ENCODE measurements at places on chromosomes 16 and 17.

- no peak for DNase-seq
These were observed 13.7 kb upstream of the NLRC3 start for GRCh38 chr16:3590736-3591435.

- DNase-seq = no peak
These were observed 22.5 kb downstream of the STAT5A start for GRCh38 chr17:42310787-42311215.

GRCh38 chr17:3688852-3689261 lies 7.1 kb downstream of the P2RX5 start:
- DNase-seq = no peak

DNA sequence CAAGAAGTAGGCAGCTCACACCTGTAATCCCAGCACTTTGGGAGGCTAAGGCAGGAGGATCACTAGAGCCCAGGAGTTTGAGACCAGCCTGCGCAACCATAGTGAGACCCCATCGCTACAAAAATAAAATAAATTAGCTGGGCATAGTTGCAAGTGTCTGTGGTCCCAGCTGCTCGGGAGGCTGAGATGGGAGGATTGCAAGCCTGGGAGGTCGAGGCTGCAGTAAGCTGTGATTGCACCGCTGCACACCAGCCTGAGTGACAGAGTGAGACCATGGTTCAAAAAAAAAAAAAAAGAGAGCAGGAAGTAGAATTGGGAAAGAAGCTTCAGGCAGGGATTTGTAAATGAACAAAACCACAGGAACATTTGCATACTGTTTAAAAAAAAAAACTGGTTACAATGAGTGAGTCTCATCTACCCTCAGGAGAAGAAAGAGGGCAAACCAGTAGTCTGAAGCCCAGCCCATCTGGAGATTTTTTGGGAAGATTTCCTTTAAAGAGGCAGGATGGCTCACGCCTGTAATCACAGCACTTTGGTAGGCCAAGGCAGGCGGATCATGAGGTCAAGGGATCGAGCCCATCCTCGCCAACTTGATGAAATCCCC lies 7.9 kb downstream of the MPV17L start:
- no peak for DNase-seq

DNA sequence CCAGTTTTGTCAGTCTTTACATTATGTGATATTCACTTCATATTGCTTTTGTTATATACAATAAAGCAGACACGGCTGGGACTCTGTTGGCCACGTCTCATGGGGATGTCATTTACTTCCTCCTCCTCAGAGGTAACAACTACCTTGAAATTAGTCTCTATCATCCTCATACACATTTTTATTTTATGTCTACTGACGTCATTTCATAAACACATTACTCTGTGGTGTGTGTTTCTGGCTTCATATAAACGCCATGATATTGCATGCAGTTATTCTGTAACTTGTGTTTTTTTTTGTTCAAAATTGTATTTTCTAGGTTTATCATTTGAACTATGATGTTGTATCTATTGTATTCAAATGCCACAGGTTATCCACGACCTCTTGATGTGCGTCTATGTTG lies 13.4 kb upstream of the IRF8 start:
- no peak for DNase-seq

DNA sequence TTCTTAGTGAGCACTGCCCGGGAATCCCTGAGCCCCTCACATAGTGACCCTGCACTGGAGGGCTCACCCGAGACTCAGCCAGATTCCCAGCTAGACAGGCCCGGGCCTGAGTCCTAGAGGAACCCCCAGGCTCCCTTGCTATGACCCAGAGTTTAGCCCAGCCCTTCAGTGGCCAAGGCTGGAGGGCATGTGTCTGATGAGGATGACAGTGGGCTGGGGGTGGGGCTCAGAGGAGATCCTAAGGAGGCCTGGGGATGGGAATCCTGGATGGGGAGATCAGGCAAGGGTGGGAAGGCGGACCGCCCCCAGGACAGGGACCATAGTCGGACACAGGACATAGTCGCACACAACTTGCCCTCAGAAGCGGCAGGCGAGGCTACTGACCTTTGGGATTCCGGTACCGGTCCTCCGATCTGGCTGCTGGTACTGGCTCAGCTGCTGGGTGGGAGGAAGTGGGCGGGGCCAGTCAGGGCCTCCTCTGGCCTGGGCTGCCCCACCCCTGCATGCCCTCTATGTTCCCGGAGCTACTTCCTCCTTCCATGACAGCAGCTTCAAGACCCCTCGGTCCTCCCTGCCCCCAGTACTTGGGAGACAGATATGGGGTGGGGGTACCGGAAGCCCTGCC lies 1.1 kb downstream of the CD79B start:
- peak; percentile 43 for DNase-seq

DNA sequence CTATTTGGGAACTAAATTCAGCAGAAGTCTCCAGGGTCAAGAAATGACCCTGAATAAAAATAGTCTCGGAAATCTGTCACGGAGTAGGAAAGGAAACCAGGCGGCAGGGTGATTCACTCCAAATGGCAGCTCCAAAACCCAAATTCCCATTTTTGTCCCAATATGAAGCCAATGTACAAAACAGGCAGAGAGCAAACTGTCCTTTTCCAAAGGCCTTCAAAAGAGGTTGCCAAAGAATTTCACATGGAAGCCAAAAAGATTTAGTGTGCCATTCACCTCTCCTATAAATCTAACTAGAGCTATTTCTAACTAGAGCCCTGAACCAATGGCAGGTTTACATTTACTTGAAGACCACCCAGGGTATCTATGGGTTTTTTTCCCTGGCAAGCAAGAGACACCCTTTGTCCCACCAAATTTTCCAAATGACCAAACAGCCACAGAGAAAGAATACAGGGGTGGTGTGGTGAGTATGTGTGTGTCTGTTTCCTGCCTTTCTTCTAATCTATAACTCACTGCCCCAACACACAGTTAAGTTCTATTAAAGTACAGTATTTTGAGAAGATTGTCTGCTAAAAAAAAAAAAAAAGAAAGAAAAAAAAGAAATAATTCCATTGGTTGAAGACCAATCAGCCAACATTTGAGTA lies 6.8 kb downstream of the MYO1D start:
- no peak for DNase-seq

DNA sequence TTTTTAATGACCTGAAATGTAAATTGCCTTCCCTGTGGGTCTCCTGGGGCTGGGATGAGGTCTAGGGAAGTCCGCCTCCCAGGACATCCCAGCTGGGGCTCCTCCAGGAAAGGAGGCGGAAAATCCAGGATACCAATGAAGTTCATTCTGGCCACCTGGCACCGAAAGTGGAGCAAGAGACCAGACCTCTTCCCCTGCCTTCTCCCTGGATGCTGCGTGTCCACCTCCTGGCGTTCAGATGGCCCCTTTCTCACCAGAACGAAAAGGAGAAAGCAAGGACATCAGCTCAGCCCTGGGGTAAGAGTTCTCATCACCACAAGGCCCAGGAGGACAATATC lies 20.4 kb downstream of the RBFOX3 start:
- no peak for DNase-seq

DNA sequence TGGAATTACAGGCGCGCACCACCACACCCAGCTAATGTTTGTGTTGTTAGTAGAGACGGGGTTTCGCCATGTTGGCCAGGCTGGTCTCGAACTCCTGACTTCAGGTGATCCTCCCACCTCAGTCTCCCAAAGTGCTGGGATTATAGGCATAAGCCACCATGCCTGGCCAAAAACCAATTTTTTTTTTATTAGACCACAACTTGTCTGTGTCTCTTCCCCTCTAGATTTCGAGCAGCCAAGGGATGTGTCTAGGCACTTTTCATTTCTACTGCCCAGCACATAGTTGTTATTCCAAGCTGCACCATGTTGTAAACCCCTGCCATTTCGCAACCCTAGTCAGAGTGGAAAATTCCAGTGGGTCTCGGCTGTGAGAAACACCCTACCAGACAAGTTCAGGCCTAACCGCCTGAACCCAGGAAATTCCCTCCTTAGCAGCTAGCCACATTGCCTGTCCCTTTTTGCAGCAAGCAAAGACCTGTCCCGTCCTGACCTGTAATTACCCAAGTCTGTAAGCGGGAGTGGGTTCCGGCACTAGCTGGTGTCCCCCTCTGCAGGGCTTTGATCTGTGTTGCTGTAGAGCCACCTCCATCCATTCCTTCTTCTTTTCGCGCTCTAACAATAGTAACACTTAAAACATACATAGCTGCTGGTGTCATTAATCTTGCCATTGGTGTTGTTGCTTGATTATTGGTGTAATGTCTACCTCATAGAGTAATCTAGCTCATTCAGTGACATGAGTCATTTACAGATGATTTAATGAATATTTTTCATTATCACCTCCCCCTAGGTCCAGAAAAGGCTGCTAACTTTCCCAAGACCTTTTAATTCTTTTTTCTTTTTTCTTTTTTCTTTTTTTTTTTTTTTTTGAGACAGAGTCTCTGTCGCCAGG lies 77.3 kb upstream of the ATF7IP2 start:
- no peak for DNase-seq

DNA sequence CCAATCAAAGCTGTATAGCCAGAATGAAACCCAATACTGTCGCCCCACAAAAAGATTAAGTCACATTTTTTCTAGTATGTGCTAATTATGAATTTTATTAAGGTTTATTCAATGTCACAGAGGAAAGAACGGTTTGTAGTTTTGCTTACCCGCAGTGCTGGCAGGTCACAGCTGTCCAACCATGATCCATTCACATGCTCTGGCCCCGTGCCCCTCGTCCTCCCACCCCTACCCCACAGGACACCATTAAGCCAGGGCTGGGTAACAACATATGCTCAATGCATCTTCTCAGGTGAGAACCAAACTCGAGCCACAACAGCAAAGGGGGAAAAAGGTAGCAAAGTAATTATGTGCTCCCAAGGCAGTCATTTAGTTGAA lies 589 bp upstream of the FBF1 start:
- no peak for DNase-seq

DNA sequence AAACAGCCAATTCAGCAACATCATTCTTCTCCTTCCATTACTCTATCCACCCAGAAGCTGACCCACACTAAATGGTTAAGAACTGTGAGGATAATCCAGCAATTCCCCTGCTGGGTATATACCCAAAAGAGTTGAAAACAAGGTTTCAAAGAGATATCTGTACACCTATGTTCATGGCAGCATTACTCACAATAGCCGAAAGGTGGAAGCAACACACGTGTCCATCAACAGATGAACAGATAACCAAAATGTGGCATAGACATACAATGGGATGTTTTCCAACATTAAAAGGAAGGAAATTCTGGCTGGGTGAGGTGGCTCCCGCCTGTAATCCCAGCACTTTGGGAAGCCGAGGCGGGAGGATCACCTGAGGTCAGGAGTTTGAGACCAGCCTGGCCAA lies 19.9 kb downstream of the MIS12 start:
- no peak for DNase-seq

DNA sequence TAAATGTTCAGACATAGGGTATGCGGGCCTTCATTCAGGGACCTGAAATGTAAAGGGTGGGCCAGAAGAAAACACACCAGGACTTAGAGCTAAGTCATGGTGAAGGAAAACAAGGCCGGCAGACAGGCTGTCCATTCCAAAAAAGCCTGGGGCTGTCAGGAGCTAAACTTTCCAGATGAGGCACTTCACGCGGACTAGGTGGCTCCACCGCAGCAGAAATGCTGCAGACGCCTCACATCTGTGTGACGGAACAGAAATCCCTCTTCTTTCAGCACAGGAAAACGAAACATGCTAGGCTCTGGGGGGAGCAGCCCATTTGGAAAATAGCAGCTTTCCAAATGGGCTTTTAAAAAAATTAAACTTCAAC lies 88.7 kb downstream of the HS3ST3A1 start:
- no peak for DNase-seq

DNA sequence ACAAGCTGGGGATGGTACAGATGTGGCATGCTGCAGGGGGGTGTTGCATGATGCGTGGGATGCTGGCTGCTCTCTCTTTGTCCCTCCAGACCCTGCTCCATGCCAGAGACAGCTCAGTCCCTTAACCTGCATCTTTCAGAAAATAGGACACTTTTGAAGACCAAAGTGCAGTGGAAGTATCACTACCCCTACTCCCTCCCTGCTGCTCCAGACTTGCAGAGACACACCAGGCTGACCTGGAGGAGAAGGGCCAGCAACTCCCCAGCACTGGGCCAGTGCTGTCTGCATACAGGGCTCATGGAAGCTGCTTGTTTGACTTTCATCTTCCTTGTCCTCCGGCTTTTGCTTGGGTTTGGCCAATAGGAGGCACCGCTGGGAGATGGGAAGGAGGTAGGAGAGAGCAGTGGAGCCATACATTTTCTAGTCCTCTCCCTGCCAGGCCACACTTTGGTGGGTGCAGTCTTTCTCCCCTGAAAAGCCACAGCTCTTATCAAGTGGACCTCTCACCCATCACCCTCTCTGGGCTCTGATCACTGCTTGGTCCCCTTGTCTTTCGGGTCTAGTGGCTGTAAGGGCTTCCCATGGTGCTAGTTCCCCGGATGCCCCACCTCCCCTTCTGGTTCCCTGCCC lies 46.1 kb upstream of the NKD1 start:
- DNase-seq = no peak

- no peak for DNase-seq
These were observed 50.7 kb upstream of the DOC2B start for GRCh38 chr17:231966-232807.

DNA sequence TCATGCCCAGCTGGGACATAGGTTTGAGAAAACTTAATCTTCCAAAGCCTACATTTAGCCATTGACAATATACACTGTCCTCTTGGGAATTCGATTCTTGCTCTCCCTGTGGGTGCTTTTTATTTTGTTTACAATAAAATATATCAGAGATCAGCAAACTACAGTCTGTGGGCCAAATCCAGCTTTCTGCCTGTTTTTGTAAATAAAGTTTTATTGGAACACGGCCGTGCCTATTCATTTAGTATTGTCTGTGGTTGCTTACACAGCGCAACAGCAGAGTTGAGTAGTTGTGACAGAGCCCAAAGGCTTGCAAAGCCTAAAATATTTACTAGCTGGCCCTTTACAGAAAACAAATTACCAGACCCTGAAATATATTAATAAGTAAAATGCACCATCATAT lies 39.7 kb upstream of the DNAJA2 start:
- no peak for DNase-seq

GRCh38 chr17:76255801-76256429 lies 9.2 kb upstream of the UBALD2 start:
- DNase-seq = no peak

DNA sequence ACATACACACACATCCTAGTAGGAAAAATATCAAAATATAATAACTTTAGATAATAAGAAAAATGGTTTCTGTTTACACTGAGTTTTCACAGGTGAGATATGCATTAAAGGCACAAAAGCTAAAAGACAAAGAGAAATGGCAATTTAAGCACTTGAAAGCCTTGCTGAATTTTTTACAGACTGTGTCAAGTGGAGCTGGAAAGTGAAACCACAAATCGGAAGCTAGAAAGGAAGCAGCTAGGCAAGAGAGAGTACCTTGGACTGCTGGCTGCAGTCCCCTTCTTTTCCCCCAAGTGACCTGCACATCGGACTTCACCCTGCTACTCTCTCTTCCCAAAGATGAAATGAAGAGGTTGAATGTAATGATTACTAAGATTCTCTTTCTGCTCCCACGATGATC lies 135.1 kb downstream of the CDH13 start:
- DNase-seq = no peak

DNA sequence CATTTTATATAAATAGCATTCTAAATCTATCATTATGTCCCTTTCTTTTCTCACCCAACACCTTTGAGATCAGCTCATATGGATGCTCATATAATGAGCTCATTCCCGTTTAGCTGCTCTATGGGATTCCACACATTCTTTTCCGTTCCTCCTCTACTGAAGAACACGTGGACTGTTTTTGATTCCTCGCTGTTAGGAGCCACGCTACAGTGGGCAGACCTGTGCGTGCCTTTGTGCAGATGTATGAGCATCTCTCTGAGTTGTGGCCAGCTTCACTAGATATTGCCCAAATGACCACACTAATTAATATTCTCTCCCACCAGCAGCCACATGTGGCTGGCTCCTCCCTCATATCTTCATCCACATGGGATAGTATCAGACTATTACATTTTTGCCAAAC lies 6.0 kb upstream of the TNFRSF13B start:
- no peak for DNase-seq

GRCh38 chr16:27127308-27127707 lies 60.6 kb downstream of the C16orf82 start:
- no peak for DNase-seq

Measured in effector memory CD4-positive, alpha-beta T cell (primary cell).